Fibroblast of skin of left quadriceps (primary cell): ENCODE measurements at places on chromosomes 11 and 22.

DNA sequence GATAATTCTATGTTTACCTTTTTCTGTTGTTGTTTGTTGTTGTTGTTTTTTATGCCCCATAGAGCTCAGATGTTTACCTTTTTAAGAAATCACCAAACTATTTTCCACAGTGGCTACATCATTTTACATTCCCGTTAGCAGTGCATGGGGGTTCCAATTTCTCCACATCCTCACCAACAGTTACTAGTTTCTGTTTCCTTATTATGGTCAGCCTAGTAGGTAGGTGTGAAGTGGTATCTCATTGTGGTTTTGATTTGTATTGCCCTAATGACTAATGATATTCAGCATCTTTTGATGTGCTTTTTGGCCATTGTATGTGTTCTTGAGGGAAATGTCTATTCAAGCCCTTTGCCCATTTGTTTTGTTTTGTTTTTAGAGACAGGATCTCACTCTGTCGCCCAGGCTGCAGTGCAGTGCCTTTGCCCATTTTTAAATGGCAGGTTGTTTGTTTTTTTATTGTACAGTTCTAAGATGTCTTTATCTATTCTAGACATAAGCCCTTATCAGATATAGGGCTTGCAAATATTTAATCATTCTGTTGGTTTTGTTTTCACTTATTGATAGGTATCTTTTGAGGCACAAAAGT lies 27.5 kb downstream of the CHEK2 start:
- no peak for DNase-seq

DNA sequence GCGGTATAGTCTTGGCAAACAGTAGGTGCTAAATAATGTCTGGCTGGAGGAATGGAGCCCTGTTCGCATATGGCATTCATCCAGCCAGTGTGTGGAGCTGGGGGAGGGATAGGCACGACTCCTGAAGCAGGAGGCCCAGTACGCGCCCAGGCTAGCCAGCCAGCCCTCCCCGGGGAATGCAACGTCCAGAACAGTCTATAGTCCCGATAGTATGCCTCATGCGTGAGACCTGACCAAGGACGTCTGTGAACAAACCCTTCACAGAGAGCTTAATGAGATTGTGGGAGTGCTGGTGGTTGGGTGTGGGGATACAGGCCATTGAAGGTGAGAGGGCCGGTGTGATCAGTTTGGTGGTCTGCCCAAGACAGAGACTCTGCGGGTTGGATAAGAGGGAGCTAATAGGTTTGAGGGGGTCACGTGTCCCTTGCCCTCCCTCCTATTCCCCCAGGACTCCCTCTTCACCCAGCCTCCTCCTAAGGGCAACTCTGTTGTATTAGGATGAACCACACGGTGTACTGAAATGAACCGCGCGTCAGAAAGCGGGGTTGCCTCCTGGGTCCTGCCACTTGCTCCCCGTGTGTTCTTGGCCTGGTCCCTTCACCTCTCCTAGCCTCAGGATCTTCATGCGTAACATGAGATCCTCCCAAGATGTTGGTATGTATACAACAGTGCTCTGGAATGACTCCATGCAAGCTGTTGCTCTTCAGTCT lies 987 bp upstream of the GRIK4 start:
- DNase-seq = no peak

GRCh38 chr22:40567106-40567505 lies 69.4 kb downstream of the MRTFA start:
- DNase-seq = no peak

DNA sequence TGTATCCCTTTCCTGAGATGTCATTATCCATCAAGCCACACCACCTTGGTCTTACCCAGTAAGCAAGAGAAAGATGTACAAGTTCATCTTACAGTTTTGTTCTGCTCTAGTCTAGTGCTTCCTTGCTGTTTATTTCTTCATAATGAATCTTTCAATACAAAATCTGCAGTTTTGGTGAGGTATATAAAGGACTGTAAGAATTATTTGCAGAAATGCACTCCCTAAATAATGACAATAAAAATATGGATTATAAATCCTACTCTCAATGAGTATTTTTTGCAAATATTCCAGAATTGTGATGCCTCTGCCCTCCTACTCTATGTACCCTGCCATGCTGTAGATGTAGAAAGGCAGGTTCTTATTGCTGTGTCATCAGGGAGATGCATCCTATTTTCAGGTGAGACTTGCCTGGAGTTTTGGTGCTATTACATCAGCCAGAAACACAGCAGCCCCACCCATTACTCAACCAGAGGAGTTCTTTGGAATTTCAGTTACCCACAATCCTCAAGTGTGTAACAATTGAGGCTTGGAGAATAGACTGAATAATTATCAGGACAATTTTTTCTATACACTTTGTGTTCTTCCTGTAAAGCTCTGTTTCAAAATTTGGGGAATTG lies at the start of gene OR10S1:
Gene OR10S1, minus strand, starts transcription at position 51 of the 617 bp plus-strand sequence. CDS start 117 bp downstream, outside the sequence.
- DNase-seq = no peak

- DNase-seq = no peak
Measured at GRCh38 chr11:93099806-93100205, 98.0 kb downstream of the SLC36A4 start.

DNA sequence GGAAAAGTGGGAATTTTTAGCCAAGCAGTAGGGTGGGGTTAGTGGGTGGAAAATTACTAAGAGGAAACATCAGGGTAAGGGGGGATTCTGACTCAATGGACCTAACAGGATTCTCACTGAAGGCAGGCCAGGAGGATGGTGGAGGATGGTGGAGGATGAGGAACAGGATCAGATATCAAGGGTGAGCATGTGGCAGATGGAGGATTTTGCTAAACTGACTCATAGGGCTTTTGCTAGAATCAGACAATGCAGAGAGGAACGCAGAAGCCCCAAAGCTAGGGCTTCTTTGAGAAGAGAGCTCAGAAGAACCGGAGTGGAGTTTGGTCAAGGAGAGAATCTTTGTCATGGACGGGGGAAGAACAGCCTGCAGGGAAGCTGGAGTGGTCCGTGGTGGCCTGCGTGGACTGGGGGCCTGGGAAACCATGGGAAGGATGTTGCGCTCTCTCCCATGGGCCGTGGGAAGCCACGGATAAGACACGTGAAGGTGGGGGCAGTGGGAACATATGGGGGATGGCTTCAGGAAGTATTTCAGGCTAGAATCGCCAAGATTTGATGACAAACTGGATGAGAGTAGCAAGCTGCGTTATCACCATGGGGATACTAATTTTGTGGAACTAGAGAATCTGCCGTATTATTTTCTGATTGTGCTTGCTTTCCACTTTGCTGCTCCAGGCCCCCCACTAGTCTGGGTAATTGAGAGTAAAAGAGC lies 165.2 kb downstream of the LDLRAD3 start:
- no peak for DNase-seq

DNA sequence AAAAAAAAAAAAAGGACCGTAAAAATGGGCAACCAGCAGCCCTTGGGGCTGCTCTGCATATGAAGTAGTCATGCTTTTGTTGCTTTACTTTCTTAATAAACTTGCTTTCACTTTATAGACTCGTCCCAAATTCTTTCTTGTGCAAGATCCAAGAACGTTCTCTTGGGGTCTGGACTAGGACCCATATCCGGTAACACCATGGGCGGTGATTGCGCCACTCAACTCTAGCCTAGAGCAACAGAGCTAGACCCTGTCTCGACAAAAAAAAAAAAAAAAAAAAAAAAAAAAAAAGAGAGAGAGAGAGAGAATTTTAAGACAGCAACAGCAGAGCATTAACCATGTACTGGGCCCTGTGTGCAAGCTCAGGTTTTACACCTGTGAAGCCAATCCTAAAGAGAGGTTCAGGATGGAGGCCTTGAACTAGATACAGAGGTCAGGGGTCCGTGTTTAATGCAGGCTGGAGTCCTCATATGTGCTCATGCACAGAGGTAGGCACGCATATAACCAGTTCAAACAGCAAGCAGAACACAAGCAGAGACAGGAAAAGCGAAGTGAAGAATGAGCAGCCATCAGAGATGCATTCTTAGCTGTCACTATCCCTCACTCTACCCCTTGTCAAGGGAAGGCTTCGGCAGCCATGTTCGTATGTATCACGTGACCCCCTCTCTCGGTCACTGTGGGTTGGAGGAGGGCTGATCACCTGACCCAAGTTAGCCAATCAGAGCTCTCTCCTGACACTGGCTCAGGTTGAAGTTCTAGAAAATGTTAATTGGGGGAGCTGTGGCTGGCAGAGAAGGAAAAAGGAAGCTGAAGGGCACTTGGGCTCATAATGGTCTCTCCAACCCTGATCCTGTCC lies 16.7 kb upstream of the SYT12 start:
- DNase-seq = no peak

DNA sequence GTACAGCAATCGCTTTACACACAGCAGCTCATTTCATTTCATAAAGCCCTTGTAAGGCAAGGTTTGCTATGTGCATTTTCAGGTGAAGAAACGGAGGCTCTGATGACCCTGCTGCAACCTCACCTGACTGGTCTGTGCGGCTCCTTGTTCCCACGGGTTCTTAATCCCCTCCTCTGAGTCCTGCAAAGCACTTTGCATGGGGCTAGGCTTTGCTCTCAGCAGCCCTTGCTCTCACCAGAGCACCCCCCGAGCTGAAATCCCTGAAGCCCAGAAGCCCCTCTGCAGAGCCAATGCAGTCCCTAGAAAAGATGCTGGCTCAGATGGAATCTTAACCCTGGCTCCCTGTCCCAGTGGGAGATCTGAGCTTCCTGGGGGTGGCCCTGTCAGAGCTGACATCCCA lies 11.0 kb upstream of the APOL6 start:
- DNase-seq = no peak

DNA sequence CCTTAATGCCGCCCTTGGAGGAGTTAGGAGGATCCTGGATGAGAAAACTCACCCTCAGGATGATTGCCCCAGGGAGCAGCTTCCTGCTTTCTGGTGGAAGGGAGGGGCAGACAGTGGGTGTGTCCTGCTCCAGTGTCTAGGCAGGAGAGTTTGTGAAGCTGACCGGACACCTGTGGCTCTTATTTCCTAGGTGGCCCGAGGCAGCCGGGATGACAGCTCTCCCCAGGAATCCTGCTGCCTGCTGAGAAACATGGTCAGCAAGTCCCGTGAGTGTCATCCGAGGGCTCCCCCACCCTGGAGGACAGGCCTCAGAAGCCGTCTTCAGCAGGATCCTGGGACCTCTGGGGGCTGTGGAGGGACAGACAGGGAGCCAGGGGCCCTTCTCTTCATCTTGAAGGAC lies 50.4 kb downstream of the ST3GAL4 start:
- DNase-seq = no peak

- no peak for DNase-seq
Measured at GRCh38 chr11:107716884-107717532, 5.2 kb upstream of the SLN start.

- DNase-seq = no peak
Measured at GRCh38 chr11:65435411-65435931, 12.9 kb downstream of the NEAT1 start.

DNA sequence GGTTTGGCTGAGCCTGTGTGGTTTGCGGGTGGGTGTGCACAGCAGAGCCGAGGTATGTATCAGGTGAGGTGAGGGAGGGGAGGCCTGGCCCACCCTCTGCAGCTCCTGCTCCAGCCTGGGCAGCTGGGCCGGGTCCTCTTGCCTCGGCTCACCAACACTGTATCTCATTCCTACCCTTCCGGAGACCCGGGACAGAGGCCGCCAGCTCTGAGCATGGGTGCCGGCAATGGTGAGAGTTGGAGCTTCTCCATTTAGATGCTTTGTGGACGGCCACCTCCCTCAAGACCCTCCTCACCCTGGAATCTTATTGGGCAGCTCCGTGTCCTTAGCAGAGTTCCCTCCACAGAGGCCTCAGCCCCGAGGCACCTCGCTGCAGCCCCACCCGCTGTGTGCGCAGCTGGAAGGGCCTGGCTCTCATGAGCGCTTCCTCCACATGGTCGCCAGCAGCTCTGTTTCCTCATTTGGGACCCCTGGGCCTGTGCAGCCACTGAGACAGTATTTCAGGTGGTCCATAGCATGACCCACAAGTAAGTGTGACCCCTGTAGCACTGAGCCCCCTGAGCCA lies 55.7 kb downstream of the ANO1 start:
- no peak for DNase-seq

DNA sequence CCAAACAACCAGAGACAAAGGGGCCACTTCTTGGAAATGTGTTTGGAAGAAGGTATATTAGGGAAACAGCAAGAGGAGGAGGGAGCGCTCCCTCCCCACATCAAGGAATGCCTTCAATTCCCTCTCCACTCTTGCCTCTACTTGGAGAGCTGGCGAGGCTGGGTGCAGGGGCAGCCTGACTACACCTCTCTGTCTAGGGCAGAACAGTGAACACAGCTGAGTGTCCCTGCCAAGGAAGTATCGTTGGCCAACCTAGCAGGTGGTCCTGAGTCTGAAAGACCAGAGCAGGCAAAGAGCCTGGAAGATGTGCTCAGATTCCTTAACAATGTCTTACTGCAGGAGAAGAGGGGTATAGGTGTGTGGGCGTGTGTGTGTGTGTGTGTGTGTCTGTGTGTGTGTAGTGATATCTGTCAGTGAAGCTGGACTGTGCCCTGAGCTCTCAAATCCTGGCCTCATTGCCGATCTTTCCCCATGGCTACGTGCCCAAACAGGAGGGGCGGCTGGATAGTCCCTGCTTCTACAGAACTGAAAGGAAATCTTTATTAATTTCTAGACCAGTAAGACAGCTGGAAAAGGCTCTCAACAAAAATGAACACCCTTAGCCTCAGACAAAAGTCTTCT lies 46.8 kb downstream of the PAMR1 start:
- DNase-seq = no peak

- no peak for DNase-seq
Measured at GRCh38 chr11:21912285-21912684, 280.6 kb upstream of the ANO5 start.

DNA sequence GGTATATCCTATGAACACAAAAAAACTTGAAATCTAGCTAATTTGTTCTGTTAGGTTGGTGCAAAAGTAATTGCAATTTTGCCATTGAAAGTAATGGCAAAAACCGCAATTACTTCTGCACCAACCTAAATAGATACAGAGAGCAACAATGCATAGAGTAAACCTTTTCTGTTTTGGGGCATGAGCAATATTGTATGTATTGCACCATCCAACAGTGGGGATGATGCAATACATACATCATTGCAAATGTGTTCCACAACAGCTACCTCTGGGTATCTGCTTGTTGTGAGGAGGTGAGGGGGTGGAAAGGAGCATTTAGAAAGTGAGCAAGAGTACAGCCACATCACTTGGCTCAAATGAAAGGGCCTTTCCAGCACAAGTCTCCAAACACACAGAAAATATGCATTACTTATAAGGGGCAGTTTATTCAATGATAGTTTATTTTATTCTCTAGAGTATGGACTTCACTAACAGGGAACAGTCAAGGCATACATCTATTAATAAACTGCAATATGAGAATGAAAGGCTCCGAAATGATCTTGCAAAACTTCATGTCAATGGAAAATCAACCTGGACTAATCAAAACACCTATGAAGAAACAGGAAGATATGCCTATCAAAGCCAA lies 77.3 kb downstream of the DEUP1 start:
- no peak for DNase-seq

DNA sequence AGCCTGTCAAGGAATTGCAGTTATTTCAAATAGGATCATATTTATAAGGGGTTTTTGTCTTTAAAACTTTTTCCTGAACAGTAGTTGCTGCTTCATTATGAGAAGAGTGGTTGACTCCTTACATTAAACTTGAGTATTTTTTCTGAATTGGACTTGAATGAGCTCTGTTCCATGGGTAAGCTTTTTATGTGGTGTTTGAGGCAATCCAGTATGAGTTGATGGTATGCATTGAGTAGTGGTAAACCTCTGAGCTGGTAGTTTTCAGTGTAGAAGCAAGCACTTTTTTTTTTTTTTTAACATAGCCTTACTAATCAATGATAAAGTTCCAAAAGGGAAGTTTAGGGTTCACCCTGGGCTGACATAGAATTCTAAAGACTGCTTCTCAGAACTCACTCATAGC lies 3.4 kb downstream of the KMT2A start:
- no peak for DNase-seq

- no peak for DNase-seq
Measured at GRCh38 chr11:105399511-105399910, 210.4 kb upstream of the GRIA4 start.
